ENCODE measurements at places on chromosomes 16 and 17. TPM values are rescaled to one million over a fixed set of nuclear protein-coding genes. Genes with fewer than 3 reads are reported as not detected.
A peak's percentile ranks its signal among the peaks of the same experiment; 100 is the strongest.

DNA sequence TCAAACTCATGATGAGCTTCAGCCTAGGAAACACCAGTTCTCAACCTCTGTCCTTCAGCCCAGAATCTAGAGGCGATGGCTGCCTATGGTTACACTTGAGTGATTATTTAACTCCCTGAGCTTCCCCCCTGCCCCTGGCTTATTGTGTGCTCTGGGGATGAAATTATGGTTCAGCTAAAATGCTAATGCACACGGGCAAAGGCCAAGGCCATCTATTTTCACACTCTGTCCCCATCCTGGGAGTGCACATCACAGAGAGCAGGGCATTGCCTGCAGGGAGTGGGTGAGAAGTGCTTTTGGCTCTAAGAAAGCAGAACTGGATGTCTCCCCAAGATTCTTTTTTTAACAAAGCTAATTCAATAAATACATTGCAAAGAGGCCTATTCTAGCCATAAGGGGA is 21.6 kb upstream of the CACNG5 start:
- DNase-seq, result no peak

The FBXL16 gene
- 0.08 TPM for total RNA-seq

GRCh38 chr17:79388556-79389295 is 222.1 kb downstream of the RBFOX3 start:
- DNase-seq, result peak; percentile 57

The CSH1 gene
- not detected for total RNA-seq

The PRRT2 gene
- 2.1 TPM for total RNA-seq

The ATP6V0D1 gene
- 84.7 TPM for total RNA-seq

DNA sequence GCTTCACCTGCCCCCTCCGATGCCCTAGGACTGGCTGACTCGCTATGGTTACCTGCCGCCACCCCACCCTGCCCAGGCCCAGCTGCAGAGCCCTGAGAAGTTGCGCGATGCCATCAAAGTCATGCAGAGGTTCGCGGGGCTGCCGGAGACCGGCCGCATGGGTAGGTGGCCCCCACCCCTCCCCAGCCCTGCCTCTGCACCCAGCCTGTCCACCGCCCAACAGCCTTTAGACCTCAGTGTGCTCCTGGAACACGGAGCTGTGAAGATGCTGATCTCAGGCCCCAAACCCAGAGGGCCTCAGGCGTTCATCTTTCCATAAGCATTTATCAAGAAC is 993 bp downstream of the MMP25 start:
- DNase-seq, result no peak

DNA sequence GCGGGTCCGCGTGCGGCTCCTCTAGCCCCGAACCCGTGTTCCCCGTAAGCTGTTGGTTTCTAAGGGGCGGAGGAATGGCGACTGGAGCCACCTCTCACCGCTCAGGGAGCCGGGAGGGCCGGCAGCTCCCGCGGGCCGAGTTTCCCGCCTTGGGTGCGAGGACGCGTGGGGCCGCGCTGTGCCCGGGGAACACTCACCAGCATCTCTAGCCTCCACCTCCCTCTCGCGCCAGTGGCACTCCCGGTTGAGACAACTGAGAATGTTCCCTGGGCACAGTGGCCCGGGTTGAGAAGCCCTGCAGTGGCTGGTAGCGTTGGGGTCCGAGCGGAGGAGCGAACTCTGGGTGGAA is 560 bp downstream of the TELO2 start:
- DNase-seq, result no peak

DNA sequence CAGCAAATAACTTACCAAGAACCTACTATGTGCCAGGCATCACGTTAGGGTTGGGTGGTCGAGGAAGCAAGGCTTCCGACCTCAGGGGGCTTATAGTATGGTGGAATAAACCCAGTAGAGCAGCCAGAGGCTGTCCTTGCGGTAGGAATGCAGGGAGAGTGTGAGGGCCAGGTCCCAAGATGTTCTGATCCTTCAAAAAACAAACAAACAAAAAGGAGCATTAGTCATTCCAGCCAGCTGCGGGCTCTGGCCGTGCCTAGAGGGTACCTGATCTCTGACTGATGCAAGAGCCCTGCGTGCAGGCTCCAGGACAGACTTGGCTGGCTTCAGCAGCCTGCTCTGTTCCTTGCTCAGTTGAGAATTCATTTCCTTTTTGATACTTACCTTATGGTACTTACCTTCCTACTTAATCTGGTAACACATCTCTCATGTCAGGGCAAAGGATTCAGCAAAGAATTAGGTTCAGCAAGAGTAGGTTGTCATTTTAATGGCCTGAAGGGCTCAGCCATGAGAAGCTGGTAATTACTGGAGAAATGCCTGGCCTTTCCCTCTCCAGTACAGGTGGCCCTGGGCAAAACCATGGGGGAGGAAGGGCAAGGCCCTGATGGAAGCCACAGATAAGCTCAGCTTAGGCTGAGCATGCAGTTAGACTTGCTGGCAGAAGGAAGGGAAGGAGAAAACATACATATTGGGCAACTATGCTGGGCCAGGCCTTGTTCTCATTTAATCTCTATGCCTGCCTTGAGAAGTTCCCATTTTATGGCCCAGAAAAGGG is 18.4 kb downstream of the CYB5D2 start:
- no peak for DNase-seq

- no peak for DNase-seq
These were observed 29.0 kb upstream of the SSTR2 start for GRCh38 chr17:73135766-73136165.

DNA sequence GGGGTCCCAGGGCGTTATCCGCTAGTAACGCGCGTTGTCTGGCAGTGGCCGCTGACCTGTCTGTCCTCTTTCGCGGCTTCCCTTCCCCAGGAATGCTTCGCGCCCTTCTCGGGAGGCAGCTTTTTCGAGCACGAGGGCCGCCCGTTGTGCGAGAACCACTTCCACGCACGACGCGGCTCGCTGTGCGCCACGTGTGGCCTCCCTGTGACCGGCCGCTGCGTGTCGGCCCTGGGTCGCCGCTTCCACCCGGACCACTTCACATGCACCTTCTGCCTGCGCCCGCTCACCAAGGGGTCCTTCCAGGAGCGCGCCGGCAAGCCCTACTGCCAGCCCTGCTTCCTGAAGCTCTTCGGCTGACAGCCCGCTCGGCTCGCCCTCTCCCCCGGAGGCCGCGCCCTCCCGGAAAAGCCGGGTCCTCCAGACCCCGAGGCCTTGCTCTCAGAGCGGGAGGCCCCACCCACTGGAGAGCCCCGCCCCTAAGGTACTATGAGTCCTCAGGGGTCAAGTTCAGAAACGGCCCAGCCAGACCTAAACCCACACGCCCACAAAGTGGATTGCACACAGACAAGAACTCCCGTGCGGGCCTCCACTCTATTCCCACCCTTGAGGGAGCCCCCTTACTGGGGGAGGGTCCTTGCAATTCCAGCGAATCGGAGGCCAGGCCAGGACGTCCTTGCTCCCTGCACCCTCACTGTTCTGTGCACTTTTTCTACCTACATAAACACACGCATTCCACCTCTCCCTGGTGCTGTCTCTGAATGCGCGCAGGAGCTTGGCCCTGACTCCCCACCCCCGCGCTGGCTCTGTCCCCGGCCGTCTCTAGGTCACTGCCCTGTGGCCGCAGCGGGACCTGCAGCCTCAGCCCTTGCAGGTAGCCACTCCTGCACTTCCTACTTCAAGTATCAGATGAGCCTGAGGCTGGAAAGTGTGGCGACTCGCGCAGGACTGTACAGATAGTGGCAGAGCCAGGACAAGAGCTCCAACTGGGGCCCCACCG is 5.4 kb upstream of the SLC5A2 start:
- DNase-seq, result no peak

DNA sequence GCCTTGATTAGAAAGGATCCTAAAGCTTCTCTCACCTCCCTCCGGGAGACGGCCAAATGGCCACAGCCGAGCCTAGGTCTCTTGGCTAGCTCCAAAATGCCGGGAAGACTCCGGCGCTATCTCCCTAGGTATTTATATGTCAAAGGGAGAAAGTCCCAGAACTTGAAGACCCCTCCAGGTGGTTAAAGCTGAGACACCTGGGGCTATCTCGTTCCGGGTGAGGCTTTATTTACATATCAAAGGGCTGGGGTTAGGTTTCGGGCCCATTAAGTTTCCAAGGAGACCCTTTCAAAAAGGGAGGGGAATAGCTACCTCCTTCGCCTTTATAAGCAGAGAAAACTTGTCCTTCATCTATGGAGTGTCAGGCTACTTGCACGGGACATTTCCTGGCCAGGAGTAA is 70.9 kb upstream of the KIFC3 start:
- DNase-seq, result no peak

GRCh38 chr16:3879887-3880564 is 487 bp downstream of the CREBBP start:
- DNase-seq, result peak; percentile 75

DNA sequence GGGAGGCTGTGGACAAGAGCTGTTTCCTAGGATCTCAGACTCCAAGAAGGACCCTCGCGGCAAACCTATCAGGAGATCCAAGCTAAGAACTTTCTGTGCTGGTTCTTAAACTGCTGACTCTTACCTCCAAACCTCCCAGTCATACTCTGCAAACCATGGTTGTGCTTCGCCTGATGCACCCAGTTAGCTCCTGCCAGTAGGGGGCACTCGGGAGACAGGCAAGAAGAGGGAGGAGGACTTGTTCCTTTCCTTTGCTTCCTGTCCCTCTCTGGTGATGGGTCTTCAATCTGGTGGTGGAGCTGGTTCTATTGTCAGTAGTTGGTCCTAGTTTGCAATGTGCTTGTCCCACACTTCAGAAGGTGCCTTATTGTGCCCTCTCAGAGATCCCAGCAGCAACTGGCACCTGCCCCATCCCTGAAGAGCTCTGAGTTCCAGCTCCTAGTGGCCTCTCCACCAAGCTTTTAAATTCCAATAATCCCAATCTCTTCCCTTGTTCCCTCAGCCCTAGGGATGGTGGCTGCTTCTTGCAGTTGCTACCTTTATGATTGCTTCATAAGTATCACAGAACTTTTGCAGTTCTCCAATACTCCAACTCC is 113.5 kb upstream of the RPL38 start:
- DNase-seq, result no peak

DNA sequence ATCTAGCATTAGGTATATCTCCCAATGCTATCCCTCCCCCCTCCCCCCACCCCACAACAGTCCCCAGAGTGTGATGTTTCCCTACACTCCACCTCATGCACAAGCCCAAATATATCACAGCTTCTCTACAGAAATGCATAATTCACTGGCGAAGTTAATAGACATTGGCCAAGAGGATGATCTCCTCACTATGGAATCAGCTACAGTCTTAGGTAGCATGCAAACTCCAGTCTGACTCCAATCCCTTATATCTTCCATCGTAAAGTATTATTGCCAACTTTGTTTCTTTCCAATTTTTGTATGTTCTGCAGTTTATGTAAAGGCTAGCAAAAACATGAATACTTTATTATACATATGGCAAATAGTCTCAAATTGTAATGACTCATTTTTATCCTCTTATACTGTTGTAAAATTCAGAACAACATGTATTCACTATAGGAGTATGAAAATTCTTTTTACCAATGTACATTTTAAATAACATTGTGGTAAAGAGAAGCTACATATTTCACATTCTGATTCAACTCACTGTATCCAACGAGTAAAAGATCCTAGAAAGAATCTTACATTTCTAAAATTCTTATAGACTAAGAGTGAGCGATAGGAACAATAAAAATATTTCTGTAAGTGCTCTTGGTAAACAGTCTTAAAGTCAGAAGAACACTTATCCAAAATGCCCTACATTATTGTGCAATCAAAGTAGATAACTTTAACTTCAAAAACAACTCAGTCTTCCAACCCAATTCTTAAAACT is 871 bp downstream of the ABCA8 start:
- DNase-seq, result no peak

DNA sequence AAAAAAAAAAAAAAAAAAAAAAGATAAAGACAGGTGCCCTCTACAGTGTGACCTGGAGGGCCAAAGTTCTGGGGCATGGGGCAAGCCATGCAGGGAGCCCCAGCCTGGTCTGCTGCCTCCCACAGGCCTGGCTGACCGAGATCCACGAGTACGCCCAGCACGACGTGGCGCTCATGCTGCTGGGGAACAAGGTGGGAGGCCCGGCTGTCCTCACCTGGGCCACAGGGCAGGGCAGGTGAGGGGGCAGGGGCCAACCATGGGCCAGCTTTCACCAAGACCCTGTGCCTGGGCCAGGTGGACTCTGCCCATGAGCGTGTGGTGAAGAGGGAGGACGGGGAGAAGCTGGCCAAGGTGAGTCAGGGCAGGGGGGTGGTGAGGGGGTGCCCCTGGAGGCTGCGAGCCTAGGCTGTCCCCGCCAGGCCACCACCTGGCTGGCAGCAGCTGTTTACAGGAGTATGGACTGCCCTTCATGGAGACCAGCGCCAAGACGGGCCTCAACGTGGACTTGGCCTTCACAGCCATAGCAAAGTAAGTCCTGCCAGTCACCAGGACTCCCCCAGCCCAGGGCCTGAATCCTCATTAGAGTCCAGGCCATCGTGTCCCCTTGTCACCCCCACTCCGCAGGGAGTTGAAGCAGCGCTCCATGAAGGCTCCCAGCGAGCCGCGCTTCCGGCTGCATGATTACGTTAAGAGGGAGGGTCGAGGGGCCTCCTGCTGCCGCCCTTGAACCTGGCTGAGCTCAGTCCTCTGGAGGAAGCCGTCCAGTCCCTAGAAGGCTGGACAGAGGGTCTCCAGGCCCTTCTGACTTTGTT is 2.7 kb upstream of the TRAF7 start:
- no peak for DNase-seq

DNA sequence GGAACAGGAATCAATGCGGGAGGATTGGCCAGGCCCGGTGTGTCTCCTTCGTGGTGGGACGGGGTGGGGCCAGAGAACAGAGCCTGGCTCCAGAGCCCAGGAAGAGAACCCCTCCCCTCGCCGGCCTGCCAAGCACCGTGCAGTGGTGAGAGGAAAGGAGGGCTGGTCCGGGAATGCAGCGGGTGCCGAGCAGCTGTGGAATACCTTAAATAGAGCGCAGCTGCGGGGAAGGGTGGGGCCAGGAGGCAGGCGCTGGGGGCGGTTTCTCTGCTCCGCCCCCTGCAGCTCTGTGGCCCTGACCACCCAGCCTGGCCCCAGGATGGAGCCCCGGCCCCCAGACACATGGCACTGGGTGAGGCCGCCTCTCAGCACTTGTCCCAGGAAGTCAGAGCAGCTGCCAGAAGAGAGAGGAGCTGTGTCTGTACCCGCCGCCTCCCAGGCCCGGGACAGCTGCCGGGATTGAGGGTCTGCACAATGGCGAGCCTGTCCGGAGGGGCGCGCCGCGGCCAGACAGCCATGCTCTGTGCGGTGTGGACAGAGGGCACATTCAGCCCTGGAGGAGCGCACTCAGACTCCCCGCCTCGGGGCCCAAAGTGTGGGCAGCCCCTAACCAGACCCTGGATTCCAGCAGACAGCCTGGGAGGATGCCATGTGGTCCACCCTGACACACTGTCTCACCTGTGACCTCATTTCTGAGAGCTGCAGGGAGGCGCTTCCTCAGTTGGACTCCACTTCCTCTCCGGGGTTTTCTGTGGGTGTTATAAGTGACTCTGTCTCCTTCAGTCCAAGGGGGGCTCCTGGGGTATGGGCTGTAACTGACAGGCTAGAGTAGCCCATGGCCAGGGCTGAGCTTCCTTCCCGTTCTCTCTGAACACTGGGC is 268.8 kb downstream of the SEC14L1 start:
- peak; percentile 78 for DNase-seq

The DPEP2 gene
- total RNA-seq, result 1.8 TPM

- no peak for DNase-seq
These were observed 4.1 kb downstream of the CISD3 start for GRCh38 chr17:38733982-38734973.

The DNASE1L2 gene
- 0.25 TPM for total RNA-seq

The GP1BA gene
- not detected for total RNA-seq

GRCh38 chr17:19384723-19385391 is 2.1 kb downstream of the MFAP4 start:
- peak; percentile 82 for DNase-seq

GRCh38 chr17:42141382-42141781 is 13.4 kb downstream of the RAB5C start:
- DNase-seq, result no peak

- DNase-seq, result peak; percentile 85
These were observed 34.8 kb downstream of the TIMM22 start for GRCh38 chr17:1031711-1032110.

The C16orf96 gene
- 0.07 TPM for total RNA-seq
